ENCODE measurements at places on chromosomes 7 and 10.

GRCh38 chr10:120513307-120513796 is 56.3 kb downstream of the PLPP4 start:
- no peak for DNase-seq

GRCh38 chr7:56491636-56492425 is 375.6 kb upstream of the NUPR2 start:
- no peak for DNase-seq

GRCh38 chr10:100009283-100009792 is 409 bp downstream of the DNMBP start:
- no peak for DNase-seq

DNA sequence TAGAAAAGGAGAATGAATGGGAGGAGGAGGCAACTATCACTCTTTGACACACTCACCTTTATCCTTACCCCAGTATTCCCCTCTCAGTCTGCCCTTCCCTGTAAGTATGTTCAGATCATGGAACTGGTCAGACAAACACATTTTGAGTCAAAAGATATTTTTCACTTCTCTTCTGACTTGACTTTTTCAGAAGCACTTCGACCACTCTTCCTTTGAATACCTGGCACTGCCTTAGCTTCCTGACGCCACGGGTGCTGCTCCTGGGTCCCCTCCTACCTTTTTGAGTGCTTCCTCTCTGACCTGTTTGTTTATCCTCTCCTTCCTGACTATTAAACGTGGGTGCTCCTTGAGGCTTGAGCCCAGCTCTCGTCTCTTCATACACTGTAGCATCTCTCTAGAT is 19.8 kb upstream of the C10orf67 start:
- no peak for DNase-seq

DNA sequence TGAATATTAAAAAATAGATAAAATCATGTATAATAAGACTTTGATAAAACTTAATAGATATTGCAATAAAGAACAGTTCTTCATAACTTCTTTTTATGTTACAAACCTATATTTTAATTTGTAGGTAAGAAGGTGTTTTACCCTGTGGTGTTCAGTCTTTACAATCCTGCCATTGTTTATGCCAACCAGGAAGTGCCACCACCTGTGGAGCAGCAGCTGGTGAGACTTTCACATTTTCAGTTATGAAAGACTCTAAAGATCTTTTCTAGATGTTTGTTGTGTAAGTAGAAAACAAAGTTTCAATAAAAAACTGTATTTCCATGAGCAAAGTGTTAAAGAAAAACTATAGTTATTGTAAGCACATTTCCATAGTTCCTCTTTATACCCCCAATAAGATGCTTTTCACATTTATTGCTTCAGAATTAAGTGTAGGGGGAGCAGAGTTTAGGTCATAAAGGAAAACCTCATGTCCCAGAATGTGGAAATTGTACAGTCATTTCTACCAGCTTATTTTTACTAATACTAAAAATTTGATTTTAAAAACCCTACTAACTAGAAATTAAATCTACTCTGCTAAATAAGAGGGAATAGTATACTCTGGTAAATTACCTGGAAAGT is 28.7 kb downstream of the CSGALNACT2 start:
- DNase-seq, result peak; percentile 77

DNA sequence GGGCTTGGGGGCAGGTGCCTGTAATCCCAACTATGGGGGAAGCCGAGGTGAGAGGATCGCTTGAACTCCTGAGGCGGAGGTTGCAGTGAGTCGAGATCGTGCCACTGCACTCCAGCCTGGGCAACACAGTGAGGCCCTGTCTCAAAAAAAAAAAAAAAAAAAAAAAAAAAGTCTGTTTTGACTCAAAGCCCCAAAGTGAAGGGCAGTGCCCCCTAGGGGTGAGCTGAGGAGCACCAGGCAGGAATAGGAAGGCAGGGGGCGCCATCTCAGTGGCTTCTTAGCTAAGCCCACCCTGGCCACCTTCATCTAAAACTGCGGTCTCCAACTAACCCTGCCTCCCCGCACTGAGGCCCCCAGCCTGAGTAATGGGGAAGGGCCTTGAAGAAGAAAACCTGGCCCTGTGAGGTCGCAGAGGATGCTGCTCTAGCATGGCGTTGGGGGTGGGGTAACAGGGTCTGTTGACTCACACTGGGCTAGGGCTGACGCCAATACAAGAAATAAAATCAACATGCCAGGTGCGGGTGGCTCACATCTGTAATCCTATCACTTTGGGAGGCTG is 9.8 kb downstream of the PODXL start:
- peak; percentile 33 for DNase-seq

DNA sequence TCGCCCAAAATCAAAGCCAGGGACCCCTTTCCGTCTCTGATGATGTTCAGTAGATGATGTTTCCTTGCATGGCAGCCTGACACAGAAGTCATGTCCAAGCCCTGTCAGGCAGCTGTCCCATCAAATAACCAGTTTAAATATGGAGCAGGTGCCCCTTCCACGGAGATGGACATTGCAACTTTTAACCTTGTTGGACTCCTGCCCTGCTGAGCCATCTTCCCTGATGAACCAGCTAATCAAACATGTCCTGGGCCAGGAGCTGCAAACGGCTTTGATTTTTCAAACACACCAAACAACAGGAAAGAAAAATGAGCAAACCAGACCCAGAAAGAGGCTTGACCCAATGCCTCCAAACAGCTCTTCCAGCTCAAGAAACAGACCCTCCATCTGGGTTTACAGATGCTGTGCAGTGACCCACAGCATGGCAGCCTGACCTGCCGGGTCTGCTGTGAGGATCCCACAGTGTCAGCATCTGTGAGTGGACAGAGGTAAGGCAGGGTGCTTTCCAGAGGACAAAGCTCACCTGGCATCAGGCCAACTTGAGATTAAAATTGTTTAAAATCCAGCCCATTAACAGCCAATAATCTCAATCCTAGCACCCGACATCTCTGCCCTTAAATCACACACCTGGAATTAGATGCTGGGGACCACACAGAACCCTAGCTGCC is 372.6 kb downstream of the GRID1 start:
- DNase-seq, result no peak

GRCh38 chr10:6473901-6474370 is 106.1 kb downstream of the PRKCQ start:
- peak; percentile 87 for DNase-seq

DNA sequence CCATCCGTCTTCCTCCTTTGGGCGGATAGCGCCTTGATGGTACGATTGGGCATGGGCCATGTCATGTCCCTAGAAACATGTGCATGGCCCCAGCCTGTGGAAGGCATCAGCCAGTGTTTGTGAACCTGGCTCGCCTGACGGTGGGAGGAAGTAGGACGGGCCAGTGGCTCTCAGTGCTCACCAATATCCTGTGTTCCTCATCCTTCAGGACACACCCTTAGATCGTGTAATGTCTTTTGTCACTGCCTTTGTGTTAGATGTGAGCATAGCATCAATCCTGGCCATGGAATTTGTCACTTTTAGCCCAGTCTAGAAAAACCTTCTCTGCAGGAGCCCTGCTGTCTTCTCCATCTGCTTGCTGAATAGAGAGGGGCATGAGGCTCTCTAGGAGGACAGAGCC is 77.6 kb downstream of the PFKFB3 start:
- DNase-seq, result peak; percentile 23

GRCh38 chr7:157399086-157399687 is 62.4 kb downstream of the DNAJB6 start:
- DNase-seq, result no peak

GRCh38 chr10:80540981-80541750 is 3.5 kb downstream of the SH2D4B start:
- peak; percentile 48 for DNase-seq

DNA sequence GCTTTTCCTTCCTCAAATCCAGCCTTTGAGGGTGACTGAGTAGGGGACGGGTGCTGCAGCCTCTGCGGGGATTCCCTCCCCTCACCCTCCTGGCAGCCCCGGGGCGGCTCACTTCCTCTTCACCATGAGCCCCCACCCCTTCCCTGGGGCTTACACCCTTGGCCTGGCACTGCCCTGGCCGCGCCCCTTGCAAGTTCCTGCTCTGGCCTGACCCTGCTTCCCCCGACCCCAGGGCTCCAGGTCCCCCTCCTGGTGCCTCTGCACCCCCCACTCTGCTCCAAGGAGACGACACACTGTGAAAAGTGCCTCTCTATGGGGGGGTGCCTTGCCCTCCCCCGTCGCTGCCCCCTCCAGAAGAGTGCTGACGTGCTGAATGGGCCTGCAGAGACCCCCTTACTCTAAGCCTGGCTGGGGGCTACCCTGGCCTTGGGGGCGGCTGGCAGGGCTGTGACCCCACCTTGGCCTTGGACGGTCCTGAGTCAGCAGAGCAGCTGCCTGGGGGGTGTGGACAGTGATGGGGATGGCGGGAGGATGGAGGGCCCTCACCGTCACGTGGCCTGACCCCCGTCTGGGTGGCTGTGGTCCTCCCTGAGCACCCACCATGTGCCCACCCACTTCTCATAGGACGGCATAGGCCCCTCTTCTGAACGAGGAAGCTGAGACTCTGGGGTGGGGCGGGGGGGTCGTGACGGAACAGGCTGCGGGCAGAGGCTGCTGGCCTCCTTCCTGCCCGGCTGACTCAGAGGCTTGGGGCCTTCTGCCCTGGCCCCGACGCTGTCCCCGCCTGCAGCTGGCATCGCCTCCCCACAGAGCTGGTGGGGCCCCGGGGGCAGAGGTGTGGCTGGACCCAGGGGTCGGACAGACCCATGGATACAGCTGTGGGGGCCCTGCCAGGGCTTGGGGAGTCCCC is 9.8 kb downstream of the LFNG start:
- DNase-seq, result peak; percentile 96

- no peak for DNase-seq
Measured at GRCh38 chr7:1275451-1276381, 43.0 kb downstream of the UNCX start.

- no peak for DNase-seq
Measured at GRCh38 chr10:130960531-130960930, 351.0 kb downstream of the TCERG1L start.

GRCh38 chr10:94735197-94735596 is 27.3 kb upstream of the CYP2C19 start:
- DNase-seq, result no peak

GRCh38 chr7:50552139-50552538 is 13.1 kb downstream of the DDC start:
- DNase-seq, result no peak

GRCh38 chr7:35319606-35320005 is 65.7 kb upstream of the TBX20 start:
- DNase-seq, result no peak

DNA sequence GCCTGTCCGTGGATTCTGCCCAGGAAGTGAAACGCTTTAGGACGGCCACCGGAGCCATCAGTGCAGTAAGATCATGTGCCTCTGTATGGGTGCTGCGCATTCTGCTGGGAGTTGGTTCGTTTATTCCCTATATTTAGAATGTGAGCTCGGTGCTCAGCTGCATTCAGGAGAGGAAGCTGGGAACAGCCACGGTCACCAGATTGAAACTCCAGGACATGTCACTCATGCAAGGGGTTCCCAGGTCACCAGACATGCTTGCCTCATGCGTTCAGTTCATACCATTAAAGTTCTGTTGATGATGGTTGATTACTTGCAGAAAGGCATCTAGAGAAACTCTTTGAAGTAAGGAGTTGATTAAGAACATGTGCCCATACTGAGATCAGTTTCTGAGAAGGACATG is 78.1 kb downstream of the TRRAP start:
- no peak for DNase-seq

- DNase-seq, result no peak
Measured at GRCh38 chr10:71755179-71755879, 18.0 kb downstream of the VSIR start.

- peak; percentile 86 for DNase-seq
Measured at GRCh38 chr7:129072479-129073011, 17.6 kb upstream of the TNPO3 start.

GRCh38 chr10:695396-695795 is 5.9 kb upstream of the DIP2C start:
- no peak for DNase-seq

GRCh38 chr10:62000037-62000603 is 98.6 kb downstream of the ARID5B start:
- no peak for DNase-seq

DNA sequence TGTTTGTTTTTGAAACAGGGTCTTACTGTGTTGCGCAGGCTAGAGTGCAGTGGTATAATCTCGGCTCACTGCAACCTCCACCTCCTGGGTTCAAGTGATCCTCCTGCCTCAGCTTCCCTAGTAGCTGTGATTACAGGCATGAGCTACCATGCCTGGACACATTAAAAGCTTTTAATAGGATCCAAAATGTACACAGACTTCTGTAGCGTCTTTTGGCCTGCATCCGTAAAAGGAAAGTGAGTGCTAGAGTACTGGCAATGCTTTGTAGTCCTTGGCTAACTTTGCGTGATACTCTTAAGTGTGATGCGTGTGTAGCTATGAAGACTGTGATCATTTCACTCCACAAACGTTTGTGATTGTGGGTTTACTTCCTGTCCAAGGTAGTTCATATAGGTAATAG is 13.3 kb downstream of the ZRANB1 start:
- DNase-seq, result no peak

DNA sequence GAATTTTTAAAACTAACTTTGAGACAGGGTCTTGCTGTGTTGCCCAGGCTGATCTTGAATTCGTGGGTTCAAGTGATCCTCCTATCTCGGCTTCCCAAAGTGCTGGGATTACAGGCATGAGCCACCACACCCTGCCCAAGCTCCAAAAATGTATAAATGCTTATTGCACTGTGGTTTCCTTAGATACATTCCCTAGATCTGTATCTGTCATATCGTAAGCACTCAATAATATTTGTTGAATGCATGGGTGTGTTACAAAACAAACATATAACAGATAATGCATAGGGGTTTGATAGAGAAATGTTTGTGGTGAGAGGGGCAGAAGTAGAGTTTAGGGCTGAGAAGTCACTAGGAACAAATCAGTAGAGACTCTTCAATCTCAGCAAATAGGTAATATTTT is 955.3 kb upstream of the C7orf33 start:
- no peak for DNase-seq

DNA sequence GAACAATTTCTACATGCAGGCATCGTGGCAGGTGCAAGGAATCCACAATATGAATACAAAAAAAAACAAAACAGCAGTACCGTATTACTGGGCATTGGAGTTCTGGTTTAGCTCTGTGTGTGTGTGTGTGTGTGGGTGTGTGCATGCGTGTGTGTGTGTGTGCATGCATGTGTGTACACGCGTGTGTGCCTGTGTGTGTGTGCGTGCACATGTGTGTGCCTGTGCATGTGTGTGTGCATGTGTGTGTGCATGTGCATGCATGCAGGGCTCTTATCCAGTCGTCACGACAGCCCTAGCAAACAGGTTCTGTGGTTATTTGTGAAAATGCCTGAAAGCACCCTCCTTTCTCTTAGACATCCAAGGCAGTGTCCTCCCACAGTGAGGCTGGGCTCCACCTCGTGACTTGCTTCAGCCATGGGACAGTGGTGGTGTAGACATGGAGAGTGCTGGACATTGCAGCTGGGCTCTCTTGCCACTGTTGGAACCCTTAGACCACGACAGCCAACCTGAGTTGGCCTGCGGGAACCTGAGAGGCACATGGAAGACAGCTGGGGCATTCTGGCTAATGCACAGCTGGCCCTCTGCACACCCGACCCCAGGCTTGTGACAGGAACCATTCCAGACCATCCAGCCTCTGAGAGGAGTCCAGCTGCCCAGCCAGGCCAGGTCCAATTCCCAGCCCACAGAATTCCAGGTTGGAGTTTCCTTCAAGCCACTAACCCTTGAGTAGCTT is 173.4 kb upstream of the SHH start:
- no peak for DNase-seq

- DNase-seq, result no peak
Measured at GRCh38 chr10:11483201-11484148, 128.0 kb downstream of the USP6NL start.

- no peak for DNase-seq
Measured at GRCh38 chr10:119677904-119678755, 26.9 kb downstream of the BAG3 start.
